D721Med (cell line): ENCODE measurements at places on chromosomes 7 and 10.

DNA sequence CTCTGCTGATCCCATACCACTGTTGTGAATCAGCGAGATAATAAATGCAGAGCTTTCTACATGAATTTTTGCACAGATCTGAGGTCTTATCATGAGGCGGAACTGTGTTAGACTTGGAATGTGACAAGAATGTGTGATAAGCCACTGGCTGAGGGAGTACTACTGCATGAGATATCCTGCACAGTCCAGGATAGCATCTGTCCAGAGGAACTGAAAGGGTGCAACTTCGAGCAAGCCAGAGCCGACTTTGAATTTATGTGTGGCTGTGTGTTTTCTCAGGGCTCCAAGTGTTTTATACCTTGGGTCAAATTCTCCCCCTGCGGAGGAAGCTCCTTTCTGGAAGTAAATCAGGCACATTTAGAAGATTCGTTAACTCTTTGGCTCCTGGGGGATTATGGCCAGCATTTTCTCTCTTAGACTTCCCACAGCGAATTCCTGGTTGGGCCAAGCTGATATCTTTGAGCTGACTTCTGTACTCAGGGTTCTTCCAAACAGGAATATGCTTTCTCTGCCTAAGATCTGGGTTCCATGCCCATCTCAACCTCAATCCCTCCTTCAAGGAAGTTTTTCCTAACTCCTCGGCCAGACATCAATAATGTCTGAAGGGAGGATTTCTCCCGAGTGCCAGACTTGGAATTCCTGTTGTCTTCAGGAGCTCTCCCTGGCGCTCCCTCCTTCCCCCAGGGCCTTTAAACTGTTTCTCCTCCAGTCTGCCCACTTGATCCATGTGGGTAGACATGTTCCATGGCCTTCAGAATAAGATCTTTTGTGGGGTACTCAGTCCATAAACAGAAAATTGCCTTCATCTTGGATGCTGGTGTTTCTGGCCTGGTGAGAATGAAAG lies 2.5 kb upstream of the MEST start:
- no peak for DNase-seq

DNA sequence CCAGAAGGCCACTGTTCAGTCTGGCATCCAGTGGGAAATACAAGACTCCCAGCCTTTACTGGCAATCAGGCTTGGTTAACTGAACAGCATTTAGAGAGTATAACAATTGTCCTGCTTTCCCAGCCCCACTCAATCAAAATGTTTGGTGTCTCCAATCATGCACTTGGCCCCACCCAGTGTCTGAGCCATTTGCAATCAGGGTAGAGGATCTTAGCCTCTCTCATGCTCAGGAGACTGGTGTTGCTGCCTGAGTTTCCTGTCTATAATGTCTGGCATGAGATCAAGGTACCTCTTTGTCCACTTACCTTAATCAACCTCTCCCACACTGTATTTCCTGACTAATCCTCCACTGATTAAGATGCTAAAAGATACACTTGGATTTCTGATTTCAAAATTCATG lies 290.2 kb upstream of the GHITM start:
- DNase-seq, result no peak

DNA sequence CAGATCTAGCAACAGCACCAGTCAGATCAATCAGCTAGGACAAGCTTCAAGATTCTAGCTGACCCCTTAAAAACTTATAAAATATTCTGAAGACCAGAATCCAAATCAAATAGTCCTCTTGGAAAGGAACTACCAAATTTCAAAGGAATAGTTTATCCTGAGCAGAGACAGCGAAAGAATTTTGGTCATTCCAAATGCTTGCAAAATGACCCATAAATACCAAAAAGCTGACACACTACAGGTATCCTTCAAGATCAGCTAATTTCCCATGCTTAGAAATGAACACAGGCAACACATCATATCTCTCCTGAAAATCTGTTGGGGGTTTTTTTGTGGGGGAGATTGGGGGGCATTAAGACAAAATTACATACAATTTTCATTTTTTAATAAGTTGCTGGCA lies 78.8 kb downstream of the PDSS1 start:
- DNase-seq, result no peak

DNA sequence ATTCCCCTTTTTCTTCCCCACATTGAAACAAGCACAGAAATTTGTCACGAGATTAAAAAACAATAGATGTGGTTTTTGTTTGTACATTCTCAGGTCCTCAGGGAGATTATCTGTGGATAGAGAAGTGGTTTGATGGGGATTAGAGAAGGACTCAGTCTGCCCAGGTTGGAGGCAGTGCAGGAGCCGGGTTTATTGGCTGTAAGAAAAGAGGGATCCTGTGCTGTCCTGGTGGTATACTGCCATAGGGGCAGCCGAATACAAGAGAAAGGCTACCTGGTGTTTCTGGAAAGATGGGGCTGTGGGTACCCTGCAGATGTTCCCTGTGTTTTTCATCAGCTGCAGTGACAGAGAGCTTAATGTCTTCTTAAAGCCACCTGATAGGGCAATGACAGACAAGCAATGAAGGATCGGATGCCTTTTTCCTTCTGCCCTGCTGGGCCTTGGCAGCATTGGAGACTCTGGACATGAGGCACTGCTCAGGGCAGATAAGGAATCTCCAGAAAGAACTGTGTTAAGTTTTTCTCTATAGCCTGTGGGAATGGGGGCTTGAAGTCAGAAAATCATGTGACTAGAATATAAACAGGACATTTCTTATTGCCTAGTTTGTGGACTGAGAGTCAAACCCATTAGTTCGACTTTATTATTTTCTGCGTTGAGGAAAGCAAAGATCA lies 18.1 kb upstream of the GPR141 start:
- no peak for DNase-seq

- no peak for DNase-seq
Observed at GRCh38 chr7:26167303-26167934, 15.4 kb downstream of the NFE2L3 start.

- no peak for DNase-seq
Observed at GRCh38 chr10:89095701-89096391, 105.2 kb downstream of the FAS start.

DNA sequence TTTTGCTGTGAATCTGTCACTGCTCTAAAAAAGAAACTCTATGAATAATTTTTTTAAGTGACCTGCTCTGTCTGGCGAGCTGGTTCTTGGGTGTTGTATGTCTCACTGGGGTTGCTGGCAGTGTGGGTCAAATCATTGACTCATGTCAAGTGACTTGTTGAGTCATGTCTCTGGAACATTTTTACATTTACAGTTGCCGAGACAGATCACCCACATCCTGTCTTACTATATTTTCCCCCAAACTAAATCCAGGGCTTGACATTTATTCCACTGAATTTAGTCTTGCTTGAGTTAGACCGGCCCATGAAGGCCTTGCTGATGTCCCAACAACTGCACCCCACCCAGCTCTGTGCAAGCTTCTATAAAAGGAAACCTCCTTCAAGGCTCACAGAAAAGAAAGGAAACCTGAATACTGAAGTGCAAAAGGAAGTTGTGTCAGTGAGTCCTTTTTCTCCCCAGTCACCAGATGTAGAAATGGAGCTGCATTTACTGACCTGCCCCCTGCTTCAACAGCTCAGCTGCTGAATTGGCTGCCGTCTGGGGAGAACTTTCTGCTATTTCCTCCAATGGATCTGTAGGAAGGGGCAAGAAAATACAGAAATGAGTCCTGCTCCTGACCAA lies 290.3 kb downstream of the TNS3 start:
- no peak for DNase-seq

DNA sequence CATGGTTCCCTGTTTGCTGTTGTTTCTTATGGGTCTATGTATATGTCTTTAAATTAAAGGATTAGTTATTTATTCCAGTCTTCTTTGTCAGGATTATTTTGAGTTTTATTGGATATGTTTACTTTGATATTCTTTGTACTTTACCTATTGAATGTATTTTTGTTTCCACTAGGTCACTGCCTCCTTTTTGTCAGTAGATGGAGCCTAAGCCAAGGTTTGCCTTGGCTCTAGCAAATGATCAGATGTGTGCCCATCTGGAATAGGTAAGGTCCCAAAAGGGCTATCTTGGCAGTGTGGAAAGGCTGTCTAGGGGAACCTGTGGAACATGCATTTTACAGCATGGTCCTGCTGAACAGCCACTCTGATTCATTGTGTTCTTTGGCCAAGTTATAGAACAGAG lies 337.3 kb upstream of the GHITM start:
- DNase-seq, result no peak

- no peak for DNase-seq
Observed at GRCh38 chr10:65611592-65611991, 1314.2 kb upstream of the LRRTM3 start.
